Activated CD4-positive, alpha-beta T cell treated with anti-CD3 and anti-CD28 coated beads for 4 hours (primary cell): ENCODE measurements at places on chromosomes 12 and 14.

DNA sequence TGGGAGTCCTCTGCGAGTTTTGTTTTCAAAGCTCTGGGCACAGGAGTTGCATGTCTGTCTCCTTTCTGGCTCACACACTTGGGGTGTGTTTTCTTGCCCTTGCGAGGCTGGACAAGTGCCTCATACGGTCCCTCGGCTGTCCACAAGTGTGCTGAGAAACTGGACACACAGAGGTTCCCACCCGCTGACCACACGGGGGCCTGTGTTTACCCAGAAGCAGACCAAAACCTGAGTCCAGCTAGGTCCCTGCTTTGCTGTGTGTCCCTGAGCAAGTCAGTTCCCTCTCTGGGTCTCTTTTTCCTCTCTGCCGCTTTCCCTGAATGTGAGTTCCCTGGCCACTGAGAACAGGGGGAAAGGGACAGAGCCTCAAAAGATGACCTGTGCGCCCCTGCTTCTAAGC, 678 bp upstream of the OAS2 start:
- DNase-seq: no peak

GRCh38 chr12:123546281-123546680, 12.8 kb upstream of the RILPL1 start:
- DNase-seq: no peak

GRCh38 chr14:75402867-75403413, 24.9 kb upstream of the JDP2 start:
- no peak for DNase-seq

GRCh38 chr14:92288994-92289660, 33.8 kb upstream of the SLC24A4 start:
- DNase-seq: no peak

DNA sequence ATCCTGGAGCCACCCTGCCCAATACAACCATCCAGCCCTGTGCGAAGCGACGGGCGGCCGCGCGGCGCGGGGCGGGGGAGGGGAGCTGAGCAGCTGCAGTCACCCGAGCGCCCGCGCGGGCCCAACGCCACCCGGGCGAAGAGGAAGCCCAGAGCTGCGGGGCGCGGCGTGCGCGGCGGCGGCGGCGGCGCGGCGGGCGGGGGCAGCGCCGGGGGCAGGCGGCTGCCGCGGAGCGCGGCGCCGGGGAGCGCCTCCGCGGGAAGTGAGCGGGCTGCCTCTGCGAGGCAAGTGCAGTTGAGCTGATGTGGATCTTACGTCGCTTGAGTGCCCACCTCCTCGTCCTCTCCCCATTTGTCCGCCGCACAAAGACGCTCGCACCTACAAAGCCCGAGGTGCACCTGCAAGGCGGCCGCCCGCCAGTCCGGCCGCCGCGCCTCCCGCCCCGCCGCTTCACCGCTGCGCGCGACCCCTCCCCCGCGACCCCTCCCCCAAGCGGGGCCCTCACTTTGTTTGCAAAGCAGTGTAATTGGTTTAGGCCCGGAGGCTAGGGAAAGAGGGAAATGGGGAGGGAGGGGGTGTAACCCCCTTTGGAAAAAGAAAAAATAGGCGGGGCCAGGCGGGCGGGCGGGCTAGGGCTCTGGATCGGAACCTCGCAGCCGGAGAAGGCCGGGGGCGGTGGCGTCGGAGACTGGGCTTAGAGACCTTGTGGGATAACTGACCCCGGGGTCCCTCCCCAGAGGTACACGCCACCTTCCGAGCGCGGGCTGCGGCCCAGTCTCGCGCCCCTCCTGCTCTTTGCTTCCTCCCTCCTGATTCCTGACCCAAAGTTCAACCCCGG, at the start of the genes FOXA1 and TTC6:
Gene FOXA1 (minus strand): TSS at position 279 of the 838 bp plus-strand sequence. CDS start 277 bp downstream, at position 2.
Gene TTC6 (plus strand): TSS at position 659 of the 838 bp plus-strand sequence. CDS start 26,436 bp downstream, outside the sequence.
- DNase-seq: no peak

DNA sequence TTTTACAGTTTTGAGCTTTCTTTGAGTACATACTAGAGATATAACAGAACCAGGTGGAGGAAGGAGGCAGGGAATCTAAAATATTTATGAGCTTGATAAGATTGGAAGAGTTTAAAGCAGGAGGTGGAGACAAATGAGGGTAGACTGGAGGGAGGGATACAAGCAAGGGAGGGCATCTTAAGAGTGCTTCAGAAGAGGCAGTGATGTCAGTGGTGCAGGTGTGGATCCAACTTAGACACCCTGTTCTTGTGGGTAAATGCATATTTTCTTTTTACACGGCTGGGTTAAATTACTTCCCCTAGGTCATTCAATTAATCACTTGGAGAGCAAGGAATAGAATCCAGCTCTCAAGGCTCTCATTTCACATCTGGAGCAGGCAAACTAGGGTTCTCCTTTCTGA, 146.1 kb upstream of the LRIG3 start:
- no peak for DNase-seq

DNA sequence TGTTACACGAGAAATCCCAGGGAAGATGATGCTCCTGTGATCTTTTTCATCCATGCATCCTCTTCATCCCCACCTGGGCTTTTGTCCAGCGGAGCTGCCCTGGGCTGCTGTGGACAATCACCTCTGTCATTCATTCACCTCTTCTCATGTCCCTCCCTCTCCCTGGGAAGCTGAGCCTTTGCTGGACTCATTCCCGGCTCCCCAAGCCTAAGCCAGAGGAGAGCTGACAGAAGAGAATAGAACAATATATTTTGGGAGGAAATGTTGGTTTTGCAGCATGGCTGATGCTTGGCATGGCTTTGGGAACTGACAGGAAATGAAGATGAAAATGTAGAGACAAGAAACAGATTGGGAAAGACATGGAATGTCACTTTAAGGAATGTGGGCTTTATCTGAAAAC, 177.4 kb downstream of the DICER1 start:
- DNase-seq: no peak

DNA sequence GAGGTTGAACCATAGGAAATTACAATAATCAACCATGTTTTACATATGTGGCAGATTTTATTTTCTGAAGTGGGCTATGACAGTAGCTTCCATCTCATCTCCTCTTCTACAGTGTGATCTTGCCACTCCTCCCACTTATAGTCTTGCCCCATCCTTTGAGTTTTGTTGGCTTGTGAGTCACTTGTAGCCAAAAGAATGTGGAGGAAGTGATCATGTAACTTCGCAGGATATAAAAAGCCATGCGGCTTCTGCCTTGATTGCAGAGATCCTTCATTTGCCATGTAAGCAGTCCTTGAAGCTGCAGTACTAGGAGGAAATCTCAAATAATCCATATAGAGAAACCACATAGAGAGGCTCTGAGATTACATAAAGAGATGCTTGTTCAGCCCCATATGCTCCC, 13.7 kb upstream of the ZNF84 start:
- DNase-seq: no peak

DNA sequence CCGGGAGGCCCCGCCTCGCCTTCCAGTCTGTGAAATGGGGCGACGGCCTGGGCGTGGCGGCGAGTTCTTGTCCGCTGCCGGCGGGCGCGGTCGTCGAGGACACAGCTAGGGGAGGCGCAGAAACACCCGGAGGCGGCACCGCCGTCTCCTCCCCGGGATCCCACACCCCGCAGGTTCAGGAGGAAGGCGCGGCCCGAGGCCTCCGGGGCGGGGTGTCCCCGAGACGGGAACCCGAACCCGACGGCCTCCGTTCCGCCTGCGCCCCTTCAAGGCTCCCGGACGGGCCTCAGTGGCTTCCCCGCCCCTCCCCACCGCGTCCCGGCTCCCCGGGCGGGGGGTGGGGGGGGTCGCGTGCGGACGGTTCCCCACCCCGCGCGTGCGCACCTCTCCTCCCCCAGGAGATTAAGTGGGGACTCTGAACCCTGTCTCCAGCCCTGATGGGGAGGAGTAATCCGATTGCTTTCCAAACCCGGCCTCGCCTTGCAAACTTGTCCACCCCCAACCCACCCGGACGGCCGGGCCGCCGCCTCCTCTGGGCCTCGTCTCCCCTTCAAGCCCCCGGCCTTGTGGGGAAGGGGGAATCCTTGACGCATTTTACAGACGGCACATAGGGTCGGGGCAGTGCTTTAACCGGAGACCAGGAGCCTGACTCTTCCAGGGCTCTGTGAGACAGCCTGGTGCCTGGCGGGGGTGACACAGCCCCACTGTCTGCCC, 35.3 kb upstream of the ANKRD9 start:
- no peak for DNase-seq

- DNase-seq: no peak
Measured at GRCh38 chr12:41585784-41586183, 397.7 kb downstream of the PDZRN4 start.

GRCh38 chr12:46265734-46266133, 3.1 kb downstream of the SLC38A1 start:
- no peak for DNase-seq
